DND-41 (cell line): ENCODE measurements at places on chromosomes 5 and 9.

DNA sequence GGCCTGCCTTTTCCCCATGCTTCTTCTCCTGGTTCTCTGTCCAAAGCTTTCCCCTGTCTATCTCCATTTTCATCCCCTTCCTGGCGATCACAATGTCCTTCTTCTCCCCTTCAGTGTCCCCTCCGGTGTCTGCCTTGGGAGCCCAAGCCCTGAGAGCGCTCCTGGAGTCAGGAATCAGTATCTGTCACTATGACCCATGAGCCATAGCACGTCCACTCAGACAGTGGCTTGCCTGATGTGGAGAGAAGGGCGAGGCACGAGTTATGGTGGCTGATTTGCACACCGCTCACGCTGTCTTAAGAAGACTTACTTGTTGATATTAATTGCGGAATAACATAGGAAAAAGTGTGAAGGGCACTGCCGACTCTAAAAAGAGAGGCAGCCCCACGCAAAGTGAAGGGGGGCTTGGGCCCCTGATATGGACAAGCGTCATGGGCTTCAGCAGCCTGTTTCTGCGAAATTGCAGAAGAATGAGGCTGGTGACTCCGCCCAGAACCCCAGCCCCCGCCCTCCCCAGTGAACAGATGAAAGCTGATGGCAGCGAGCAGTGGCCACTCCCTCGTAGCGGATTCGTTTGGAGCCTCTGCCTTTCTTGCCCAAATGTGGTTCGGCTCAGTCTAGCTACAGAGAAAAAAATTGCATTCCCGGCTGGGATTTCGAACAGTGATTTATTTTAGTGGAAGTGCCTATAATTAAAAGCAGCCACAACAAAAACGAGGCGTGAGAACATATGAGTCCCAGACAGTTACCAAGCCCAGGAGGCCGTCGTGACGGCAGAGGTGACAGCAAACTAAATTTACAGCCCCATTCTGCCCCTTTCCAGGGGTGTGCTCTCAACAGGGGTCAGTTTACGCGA, 149.8 kb downstream of the ICE1 start:
- DNase-seq = no peak

DNA sequence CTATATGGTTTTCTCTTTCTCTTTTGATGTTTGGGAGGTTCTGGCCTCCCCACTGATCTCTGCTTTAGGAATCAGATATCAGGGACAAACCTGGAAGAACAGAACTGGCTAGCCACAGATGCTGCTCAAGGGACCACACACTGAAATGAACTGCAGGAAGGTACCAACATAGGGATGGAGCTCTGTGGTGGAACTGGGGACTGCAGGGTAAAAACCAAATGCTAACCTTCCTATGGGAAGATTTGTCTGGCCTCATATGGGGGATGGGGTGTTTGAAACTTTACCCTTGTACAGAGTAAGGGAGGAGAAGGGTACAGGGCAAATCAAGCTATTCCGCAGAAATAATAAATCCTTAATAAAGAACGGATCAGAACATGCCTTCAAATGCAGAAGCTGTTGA, 49.4 kb downstream of the ELOVL7 start:
- DNase-seq = no peak

- no peak for DNase-seq
These were observed 48.1 kb upstream of the PCA3 start for GRCh38 chr9:76716085-76716672.

DNA sequence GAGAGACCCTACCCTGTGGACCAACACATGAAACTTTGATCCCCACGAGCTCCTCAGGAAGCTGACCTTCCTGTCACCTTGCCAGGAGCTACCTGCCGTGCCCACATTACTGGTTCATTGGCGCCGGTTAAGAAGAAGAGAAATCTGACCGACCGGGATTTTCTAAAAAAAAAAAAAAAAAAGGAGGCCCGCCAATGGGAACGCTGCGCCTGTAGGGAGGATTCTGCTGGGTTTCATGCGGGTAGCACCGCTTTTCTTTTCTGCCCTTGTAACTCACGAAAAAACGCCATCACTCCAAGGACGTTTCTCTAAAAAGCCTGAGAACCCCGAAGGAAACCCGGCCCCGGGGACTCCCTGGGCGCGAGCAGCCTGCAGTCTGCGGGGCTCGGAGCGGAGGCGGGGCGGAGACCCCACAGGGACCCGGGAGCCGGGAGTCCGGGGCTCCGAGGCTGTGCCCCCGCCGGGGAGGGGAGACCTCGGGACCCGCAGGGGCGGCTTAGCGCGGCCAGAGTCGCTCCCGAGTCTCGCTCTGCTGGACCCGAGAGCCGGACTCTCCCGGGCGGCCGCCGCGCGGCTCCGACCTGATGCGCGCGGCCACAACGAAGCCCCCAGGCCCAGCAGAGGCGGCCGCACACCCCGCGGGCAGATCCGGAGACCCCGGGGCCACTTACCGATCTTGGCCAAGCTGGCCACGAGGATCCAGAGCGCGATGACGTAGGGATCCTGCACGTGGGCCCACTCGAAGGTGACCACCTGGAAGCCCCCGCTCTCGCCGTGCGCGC, 617 bp downstream of the SLC9A3 start:
- DNase-seq = no peak

- DNase-seq = no peak
These were observed 283.9 kb downstream of the SPOCK1 start for GRCh38 chr5:137215261-137215660.

GRCh38 chr5:154444556-154445421, 1.0 kb upstream of the SAP30L start:
- DNase-seq = peak; percentile 30

DNA sequence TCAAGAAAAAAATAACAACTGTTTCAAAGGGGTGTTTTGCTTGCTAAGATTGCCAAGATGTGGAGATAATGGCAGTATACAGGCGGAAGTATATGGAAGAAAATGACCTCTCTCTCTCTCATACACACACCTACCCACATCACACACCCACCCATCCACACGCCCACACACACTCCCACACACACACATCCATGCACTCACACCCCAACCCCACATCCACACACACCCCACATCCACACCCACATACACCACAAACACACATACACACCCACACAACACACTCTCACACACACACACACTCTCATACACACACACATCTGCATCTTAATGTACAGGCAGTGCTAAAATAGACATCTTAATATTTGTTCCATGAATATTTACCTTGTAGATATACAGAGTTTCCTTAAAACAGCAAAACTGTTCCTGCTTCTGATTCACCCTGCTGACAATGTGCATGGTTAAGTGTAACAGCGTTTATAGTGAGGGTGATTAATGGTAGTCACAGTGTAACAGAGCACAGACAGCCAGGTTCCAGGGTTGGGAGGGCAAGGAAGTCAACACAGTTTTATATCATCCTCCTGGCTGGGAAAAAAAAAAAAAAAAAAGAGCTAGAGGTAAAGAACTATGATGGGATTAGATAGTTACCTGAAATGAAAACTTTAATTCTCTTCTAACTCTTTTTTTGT, 8.3 kb downstream of the BHMT2 start:
- no peak for DNase-seq

- no peak for DNase-seq
These were observed 417.8 kb downstream of the TMEM161B start for GRCh38 chr5:87850843-87851242.

GRCh38 chr5:87138091-87138805, 129.4 kb upstream of the RASA1 start:
- DNase-seq = no peak

- no peak for DNase-seq
These were observed 18.2 kb downstream of the C9orf153 start for GRCh38 chr9:86241216-86241615.

DNA sequence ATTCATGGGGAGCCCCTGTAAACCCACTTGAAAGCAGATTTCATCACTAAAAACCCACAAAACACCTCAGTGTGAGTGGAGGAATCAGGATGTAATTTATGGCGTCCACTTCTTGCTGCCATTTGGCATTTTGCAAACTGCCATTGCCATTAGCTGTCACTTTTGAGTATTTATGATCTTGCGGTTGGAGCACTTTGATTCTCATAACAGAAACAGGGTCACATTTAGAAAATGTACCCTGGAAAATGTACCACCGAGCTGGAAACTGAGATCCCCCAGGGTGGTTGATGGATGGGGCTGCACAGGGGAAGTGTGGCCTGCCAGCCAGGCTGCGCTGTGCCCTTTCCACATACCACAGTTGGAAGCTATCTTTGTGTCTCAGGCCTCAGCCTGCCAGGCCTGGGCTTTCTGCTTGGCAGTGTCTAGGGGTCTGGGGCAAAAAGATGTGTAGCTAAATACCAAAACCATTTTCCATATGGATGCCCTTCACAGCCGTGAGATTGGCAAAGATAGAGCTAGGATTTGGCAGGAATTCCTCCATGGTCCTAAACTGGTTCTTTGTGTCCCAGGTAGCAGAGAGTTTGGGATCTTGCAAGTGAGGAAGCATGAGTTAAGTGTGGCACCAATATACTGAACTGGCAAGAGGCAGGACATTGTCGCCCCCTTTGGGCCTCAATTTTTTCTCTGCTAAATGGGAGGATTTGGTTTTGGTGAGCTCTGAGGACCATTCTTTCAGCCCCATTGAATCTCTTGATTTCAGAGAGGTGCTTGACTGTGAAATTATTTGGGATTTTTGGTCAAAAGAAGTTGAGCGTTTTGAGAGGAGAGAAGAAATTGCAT, 46.2 kb downstream of the GALNT10 start:
- no peak for DNase-seq

- no peak for DNase-seq
These were observed 25.0 kb upstream of the PALM2AKAP2 start for GRCh38 chr9:109755040-109755439.

- DNase-seq = no peak
These were observed 142.6 kb upstream of the FST start for GRCh38 chr5:53337827-53338226.

GRCh38 chr5:97134634-97135033, 7.8 kb downstream of the LIX1 start:
- no peak for DNase-seq

DNA sequence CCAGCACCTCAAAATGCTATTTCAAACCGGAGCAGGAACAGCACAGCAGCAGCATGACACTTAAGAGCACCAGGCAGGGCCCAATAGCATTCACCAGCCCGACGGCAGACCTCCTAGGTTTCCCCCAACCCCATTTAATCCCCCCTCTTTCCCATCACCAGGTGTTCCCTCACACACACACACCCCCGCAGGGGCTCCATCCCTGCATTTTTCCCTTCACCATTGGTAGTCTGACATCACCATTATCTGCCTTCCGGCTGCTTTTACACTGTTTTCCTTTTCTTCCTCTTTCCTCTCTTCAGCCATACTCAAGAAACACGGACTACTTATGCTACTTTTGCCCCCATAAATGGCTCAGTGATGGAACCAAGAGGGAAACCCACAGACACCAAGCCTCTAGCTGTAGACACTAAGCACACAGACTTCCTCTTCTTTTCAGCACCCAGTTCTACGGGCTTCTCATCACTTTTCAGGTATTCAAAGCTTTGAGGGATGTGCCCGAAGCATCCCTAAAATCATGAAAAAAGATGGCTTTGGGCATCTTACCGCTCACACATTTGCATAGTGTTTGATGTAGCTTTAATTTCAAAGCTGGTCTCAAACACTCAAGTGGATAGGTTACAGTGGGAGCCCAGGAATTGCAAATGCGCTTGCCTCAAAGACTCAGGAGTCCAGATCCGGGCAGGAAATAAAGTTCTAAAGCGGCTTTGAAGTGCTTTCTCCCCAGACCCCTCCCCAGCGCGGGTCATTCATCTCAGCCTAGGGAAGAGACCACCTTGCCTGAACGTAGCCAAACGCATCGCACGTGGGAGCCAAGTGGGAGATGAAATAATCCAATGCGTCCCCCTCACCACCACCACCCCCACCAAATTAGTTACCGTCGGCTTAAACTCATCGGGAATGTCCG, 141.5 kb downstream of the TSSK1B start:
- no peak for DNase-seq

- DNase-seq = peak; percentile 64
These were observed 18.0 kb downstream of the MGAT1 start for GRCh38 chr5:180784497-180785097.

- DNase-seq = no peak
These were observed 79.7 kb upstream of the FCN2 start for GRCh38 chr9:134800791-134801339.

- no peak for DNase-seq
These were observed 39.6 kb upstream of the SH3PXD2B start for GRCh38 chr5:172493906-172494305.

GRCh38 chr5:32520356-32520755, 65.0 kb upstream of the SUB1 start:
- DNase-seq = no peak

- DNase-seq = no peak
These were observed at the start of gene UNC5A for GRCh38 chr5:176810081-176810597. TSS of gene UNC5A (plus strand) at chr5:176810559. CDS start at chr5:176810751, 192 bp downstream.

GRCh38 chr9:99778308-99778707, 43.4 kb upstream of the NR4A3 start:
- no peak for DNase-seq

GRCh38 chr5:6496207-6496584, 47.5 kb downstream of the UBE2QL1 start:
- DNase-seq = no peak

DNA sequence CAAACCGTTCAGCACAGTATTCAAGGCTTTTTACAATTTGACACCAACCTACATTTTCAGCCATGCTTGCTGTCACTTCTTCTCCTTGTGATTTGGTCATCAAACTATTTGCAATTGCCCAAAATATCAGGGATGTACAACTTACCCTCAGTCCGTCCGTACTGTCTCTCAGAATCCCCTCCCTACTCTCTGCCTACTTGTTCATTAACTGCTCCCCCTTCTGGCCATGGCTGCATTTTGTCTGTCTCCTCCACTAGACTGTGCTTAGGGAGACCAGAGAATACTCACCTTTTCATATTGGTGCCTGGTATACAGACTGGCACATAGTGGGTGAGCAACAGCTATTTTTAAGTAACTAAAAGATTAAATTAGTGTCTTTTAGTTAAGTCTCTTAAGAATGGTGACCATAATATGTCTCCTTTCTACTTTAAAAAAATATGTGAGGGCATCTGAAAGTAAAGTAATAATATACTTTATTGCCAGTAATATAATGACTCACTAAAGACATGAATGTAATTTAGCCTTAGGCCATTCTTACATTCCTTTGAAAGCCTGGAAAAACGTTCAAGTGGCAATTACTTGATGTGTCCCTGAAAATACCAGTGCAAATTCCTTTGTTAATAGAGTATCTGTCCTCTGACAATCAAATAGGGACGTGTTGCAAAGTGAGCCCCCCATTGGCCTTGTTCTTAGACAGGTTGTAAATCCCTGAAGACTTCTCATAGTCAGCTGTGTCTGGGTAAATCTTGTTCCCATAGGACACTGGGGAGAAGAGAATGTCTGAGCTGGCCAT, 27.8 kb downstream of the PRLR start:
- peak; percentile 59 for DNase-seq

GRCh38 chr5:88745093-88745696, 137.8 kb downstream of the MEF2C start:
- DNase-seq = no peak

DNA sequence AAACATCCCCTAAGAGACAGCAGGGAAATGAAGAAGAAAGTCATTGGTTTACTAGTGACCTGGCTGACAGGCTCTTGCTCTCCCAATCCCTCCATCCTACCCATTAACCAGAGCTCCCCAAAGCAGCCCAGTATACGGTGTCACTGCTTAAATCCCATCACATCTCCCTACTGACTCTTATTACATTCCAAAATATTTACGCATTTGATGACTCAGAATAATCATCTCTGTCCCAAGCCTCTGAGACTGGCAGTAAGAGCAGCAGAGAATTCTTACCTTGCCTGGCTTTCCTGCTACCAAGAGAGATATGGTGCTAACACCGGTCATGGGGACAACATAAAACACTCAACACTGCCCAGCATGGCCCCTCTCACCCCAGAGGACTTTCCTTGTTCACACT, 20.2 kb upstream of the WHRN start:
- no peak for DNase-seq
